GOT3 (cell line): ENCODE measurements at places on chromosomes 13 and 19.

- DNase-seq, result no peak
Measured at GRCh38 chr13:97257800-97258799, 36.0 kb downstream of the MBNL2 start.

DNA sequence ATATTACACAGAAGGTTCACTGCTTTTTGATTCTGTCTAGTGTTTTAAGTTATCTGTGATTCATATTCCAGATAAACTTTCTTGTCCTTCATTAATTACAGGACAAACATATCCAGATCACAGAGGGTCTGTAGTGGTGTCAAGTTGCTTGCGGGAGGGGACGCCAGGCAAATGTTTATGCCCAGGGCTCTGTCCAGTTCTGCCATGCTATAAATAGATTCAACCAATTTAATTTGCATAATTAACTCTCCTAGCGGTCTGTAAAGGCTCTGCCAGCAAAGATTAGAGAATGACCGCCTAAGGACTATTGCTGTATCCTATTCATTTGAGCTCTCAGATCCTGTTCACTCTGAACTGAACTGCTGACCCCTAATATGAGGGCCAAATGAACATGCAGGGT lies 59.7 kb upstream of the TRPC4 start:
- DNase-seq, result no peak

GRCh38 chr19:7928741-7929701 lies 3.1 kb upstream of the CTXN1 start:
- no peak for DNase-seq

DNA sequence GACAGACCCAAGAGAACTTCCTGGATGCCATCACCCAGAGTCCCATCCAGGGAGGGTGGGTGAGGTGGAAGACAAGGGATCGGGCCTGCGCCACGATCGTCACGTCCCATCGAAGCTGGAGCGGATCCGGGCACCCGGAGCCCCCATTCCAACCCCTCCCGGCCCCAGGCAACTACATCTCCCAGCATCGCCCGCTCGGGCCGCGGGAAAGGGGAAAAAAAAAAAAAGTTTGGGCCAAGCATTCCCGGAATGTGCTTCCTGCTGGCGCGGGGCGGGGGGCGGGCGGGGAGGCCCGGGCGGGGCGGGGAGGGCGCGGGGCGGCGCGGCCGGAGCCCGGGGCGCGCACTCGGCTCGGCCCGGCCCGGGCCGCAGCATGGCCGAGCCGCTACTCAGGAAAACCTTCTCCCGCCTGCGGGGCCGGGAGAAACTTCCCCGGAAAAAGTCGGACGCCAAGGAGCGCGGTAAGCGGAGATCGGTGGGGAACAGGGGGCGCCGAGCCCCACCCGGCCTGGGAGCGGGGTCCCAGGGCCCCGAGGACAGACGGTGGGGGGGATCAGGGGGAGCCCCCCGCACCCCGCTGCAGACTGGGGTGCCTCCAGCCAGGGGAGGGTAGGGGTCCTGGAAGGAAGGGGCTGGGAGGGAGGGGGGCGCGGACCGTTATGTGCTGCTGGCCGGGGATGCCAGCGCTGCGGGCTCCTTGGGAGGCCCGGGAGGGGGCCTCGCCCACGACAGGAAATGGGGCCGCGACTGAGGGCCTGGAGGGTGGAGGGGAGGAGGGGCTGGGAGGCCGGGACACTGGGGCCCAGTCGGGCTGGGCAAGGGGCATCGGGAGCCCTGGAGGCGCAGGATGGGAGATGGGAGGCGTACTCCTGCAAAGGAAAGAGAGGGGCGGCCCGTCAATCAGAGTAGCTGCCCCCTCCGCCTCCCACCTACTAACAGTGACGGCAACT lies at the start of gene SYDE1:
Gene SYDE1, plus strand, starts transcription at position 341 of the 950 bp plus-strand sequence. Its CDS starts 33 bp downstream, at position 374.
- no peak for DNase-seq

DNA sequence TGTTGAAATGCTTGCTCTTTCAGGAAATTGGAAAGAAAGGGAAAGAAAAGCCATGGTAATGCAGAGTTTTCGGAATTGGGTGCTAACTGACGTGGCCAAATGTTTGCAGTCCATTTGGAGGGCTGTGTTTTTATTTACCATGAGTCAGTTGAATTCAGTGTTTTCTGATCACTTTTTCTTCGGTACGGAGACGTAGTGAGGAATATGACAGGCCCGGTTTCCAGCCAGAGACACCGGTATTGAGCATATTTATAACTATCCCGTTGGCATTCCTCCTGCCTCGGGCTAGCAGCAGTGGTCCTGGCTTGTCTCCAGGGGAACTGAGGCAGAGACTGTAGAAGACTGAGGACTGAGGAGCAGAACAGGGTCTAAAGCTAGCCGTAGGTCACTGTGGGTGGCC lies 1.0 kb downstream of the CDC16 start:
- DNase-seq, result no peak

- no peak for DNase-seq
Measured at GRCh38 chr19:810077-810855, 11.5 kb downstream of the PLPPR3 start.

DNA sequence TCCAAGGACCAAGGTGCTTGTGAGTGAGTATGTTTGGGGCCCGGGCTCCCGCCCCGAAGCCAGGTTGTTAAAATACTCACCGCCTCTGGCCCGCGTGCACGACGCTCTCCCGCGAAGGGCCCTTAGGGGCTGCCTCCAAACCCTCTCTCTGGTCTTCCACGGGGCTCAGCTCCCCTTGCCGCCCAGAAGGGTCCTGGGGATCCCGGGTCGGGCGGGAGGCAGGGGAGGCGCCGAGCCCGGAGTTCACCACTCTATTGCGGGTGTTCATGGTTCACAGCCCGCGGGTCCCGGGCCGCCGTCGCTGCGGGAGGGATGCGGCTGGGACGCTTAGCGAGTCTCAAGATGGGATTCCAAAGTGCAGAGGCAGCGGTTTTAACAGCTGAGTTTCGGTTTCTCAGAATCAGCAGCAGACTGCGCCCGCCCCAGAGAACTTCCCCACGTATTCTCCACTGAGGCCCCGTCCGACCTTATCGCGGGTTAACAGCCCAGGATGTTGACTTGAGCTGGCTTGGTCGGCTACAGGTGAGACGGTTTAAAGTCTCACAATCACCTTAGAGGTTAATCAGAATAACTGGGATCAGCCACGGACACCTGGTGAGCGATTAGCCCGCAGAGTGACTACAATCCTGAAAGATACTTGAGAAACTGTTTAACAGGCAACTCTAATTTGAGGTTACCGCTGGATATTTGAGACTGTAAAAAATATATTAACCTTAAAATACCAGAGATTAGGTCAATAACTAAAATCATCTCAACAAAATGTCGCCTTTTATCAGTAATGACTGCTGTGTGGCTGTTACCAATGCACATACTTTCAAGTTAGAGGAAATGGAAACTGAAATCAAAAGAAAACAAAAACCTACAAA lies at the start of gene EPSTI1:
Gene EPSTI1, minus strand, starts transcription at position 344 of the 866 bp plus-strand sequence. Its CDS starts 76 bp downstream, at position 268.
- DNase-seq, result no peak

DNA sequence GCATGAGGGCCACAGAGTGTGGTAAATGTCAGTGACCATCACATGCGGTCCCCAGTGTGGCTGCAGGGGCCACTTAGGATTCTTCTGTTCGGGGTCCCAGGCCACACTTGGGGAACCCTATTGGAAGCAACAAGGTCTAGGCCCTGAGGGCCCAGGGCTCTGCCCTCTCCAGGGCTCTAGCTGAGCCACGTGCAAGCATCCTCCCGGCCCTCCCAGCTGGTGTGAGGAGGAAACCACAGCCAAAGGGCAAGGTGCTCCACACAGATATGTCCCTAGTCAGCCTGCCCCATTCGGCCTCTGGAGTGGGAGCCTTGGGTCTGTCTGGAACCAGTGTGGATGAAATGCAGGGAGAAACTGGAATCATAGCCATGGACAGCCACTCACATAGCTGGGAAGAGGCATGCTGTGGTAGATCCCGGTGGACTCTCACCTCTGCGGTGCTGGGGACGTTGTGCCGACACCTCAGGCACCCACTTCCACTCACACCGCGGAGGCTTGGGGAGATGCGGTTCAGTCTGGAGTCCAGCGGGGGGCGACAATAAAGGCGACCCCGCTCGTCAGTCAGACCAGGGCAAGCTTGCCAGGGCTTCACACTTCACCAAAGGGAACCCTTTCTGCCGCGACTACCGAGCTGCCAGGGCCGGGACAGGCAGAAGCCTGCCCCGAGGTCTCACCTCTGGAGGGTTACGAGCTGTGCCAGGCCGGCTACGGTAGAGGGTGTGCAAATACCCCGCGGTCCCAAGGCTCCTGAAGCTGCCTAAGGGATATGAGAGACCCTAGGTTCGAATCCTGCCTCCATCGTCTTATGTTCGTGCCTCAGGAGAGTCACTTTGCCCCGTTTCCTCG lies 4.3 kb upstream of the ZNF497 start:
- no peak for DNase-seq

GRCh38 chr13:75324413-75324940 lies 157.5 kb downstream of the TBC1D4 start:
- no peak for DNase-seq

- no peak for DNase-seq
Measured at GRCh38 chr13:94300401-94300800, 179.1 kb downstream of the DCT start.
